ENCODE measurements at places on chromosomes 1 and 21. TPM values are rescaled to one million over a fixed set of nuclear protein-coding genes. Genes with fewer than 3 reads are reported as not detected.

Gene CFAP141
- total RNA-seq: not detected

Gene PRR9
- total RNA-seq: not detected

Gene SMIM1
- total RNA-seq: 1.0 TPM

Gene ACTN2
- 0.01 TPM for total RNA-seq

Gene CCDC185
- 0.05 TPM for total RNA-seq

Gene ZNF593OS
- total RNA-seq: not detected

Gene OR2T33
- not detected for total RNA-seq

Gene PAQR6
- 3.8 TPM for total RNA-seq

Gene CHODL
- total RNA-seq: not detected

Gene TRAF5
- total RNA-seq: 7.3 TPM

Gene FAM72D
- 6.7 TPM for total RNA-seq

Gene C1orf87
- not detected for total RNA-seq

Gene GPR25
- total RNA-seq: not detected

Gene DTL
- 23.2 TPM for total RNA-seq

Gene OR2M3
- total RNA-seq: not detected

Gene SCAF4
- 19.9 TPM for total RNA-seq

Gene VAV3
- total RNA-seq: 1.6 TPM

Gene HES5
- total RNA-seq: not detected

Gene METTL13
- total RNA-seq: 50.5 TPM

Gene PODN
- not detected for total RNA-seq

Gene KCNA10
- not detected for total RNA-seq

Gene OR2W3
- total RNA-seq: not detected

Gene GPR161
- total RNA-seq: 9.2 TPM

Gene BPNT1
- total RNA-seq: 21.0 TPM

Gene RIPPLY3
- total RNA-seq: 0.73 TPM

Gene VHLL
- total RNA-seq: not detected

Gene NOS1AP
- 0.67 TPM for total RNA-seq

Gene COL6A2
- total RNA-seq: 16.4 TPM

Gene TRIM45
- total RNA-seq: 1.4 TPM

Gene FAM3B
- not detected for total RNA-seq

Gene OPN3
- total RNA-seq: 50.7 TPM

Gene CLCA1
- total RNA-seq: not detected

Gene TIE1
- total RNA-seq: 0.09 TPM

Gene APP
- total RNA-seq: 266 TPM

Gene CYYR1
- total RNA-seq: not detected

Gene NHLH1
- 0.35 TPM for total RNA-seq

Gene LCE2B
- total RNA-seq: not detected
